Lung microvascular endothelial cell (primary cell): ENCODE measurements at places on chromosomes 2 and 18.
A peak's percentile ranks its signal among the peaks of the same experiment; 100 is the strongest.

- no peak for DNase-seq
Observed at GRCh38 chr2:129055824-129056223, 737.2 kb upstream of the HS6ST1 start.

DNA sequence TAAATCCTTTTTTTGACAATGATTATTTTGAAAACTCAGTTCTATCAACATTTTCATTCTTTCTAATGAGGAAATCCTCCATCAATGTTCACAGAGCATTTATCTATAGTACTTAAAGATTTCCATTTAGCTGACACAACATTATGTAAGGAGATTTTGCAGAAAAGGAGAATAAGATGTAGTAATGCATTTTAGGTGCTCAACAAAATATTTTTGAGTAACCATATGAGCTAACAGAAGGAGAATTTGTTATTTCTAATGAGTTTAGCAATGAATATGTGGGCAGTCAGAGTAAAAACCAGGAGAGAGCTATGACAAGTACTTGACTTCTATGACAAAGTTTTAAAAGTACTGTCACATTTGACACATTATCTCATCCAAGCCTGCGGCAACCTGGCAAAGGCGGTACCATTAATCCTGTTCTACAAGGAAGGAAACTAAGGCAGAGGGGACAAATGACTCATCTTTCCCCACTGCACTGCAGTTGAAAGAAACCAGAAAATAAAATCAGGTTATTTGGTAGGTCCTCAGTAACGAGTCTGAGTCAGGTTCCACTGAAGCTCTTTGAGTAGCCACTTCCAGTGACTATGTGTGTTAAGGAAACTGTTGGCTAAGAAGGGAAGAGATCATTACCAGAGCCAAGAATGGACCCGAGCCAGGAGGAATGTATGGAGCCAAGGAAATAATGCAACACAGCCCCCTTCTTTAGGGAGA, 134.1 kb upstream of the ITGB6 start:
- DNase-seq, result peak; percentile 80

DNA sequence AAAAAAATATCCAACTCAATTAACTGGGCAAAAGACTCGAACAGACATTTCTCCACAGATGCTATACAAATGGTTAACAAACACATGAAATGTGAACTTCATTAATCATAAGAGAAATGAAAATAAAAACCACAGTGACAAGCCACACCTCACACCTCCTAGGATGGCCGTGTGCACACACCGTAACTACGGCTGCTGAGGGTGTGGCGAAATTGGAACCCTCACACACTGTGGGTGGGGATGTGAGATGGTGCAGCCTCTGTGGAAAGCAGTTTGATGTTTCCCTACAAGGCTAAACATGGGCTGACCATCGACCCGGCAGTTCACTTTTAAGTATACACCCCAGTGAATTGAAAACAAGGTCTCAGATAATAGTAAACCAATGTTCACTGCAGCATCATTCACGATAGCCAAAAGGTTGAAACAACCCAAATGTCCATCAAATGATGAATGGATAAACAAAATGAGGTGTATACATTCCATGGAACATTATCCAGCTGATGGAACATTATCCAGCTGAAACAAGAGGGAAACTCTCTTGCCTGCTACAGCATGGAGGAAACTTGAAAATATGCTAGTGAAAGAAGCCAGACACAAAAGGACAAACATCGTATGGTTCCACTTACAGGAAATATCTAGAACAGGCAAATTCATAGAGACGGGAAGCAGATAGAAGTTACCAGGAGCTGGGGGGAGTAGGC, 32.2 kb downstream of the ZAP70 start:
- DNase-seq, result no peak

GRCh38 chr2:42562474-42563144, 5.8 kb upstream of the MTA3 start:
- DNase-seq, result no peak

DNA sequence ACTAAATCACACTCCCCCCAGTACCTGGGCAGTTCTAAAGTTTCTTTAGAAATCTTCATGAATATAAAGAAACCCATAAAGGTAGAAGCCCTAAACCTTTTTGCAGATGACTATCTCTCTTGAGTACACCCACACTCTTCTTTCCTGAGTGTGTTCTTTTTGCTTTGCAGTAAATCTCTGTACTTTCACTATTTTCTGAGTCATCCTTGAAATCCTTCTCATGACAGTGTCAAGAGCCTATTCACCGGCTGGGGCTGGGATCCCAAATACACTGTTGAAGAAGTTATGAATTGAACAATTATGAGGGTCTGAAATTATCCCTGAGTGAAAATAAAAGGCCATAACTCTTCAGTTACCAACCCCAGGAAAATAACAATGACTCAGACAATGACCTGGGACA, 133.9 kb upstream of the CCDC195 start:
- DNase-seq, result no peak

DNA sequence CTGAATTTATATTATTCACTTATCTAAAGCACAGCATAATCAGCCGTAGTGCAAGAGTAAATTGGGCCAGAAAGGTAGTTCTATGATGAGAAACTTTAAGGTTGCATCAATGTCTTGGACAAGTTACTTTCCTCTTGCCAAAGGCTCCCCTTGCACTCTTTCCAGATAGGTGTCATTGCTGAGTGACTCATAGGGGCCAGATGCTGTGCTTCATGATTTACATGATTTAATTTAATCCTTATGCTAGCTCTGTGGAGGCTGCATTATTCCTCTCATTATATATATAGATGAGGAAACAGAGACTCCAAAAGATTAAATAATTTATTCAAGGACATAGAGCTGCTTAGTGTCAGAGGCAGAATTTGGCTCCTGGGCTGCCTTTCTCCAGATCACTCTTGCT, 5.0 kb downstream of the CFAP221 start:
- no peak for DNase-seq

DNA sequence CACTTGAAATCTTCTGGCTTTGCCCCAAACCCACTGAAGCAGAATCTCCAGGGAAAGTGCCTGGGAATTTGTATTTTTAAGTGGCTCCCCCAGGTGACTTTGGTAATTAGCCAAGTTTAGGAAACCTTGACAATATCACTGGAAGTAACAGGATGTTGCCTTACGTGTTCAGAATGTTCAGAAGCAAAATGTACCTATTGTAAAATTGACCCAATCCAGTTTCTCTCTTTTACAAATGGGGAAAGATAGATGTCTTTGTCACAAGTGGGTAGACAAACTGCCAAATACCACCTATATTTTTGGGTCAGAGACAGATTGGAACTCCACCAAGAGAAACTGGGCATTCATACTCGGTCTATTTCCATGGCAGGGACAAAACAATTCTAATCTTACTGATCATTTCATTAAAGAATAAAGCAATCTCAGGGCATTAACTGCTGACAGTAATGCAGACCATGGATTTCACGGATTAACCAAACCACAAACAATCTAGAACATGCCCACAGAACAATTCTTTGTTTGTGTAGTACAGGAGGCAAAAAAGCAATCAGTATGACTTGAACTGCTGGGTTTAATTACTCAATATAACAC, 255.8 kb downstream of the ERBB4 start:
- DNase-seq, result no peak

- no peak for DNase-seq
Observed at GRCh38 chr2:46230115-46230571, 67.1 kb upstream of the EPAS1 start.

DNA sequence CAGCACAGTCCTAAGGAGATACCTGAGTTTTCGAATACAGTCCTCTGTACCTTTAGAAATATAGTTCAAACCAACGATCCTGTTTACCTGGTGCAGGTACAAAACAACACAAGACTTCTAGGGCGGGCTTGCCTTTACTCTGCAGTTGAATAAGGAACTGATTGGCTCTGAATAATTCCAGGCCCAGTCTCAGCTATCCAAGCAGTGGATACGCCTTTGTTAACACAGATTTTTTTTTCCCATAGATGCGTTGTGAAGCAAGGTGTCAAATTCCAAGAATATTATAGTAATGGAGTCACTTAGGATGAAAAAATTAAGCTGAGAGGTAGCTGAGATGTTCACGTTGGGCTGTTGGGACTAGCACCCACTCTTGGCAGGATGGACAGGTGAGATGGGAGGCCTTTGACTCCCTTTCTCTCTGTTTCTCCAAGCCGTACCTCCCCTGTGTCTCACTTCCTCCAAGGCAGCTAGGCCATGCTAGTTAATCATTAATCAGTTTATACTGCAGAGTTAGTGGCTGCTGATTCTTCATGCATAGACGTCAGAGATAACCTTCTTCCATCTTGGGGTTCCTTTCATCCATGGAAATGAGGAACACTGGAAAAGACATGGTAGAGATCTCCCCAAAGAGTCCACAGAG, 380.8 kb upstream of the ACVR2A start:
- DNase-seq, result no peak

- DNase-seq, result no peak
Observed at GRCh38 chr2:104388296-104388695, 465.6 kb upstream of the POU3F3 start.

DNA sequence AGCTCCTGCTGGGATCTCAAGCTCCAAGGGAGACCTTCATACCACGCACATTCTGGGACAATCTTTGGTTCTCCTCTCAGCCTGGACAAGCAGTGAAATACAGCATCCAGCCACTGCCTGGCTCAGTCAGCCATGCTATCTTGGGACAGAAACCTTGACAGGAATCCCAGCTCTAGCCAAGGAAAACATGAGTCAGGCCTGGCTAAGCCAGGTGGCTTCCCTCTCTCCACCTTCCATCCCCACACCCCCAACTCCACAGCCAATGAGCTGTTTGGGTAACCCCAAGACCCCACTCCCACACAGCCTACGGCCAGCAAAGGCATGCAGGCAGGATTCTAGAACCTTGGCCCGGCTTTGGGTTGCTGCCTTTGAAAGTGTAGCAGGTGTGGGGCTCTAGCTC, 64.9 kb downstream of the MCFD2 start:
- DNase-seq, result peak; percentile 80

DNA sequence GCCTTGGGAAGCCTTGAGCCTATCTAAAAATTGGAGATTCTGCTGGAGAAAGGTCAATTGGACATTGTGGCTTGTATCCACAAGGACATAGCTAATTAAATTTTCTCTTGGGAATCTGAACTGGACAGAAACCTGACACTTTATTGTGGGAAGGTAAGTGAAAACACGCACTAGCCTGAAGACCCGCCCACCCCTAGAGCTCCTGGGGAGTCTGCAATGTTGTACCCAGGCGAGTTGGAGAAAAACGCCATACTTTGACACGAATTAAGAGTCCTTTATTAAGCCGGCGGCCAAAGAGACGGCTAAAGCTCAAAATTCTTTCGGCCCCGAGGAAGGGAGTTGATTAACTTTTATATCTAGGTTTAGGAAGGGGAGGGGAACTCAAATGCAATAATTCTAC, 1.2 kb upstream of the ZNF892 start:
- no peak for DNase-seq

DNA sequence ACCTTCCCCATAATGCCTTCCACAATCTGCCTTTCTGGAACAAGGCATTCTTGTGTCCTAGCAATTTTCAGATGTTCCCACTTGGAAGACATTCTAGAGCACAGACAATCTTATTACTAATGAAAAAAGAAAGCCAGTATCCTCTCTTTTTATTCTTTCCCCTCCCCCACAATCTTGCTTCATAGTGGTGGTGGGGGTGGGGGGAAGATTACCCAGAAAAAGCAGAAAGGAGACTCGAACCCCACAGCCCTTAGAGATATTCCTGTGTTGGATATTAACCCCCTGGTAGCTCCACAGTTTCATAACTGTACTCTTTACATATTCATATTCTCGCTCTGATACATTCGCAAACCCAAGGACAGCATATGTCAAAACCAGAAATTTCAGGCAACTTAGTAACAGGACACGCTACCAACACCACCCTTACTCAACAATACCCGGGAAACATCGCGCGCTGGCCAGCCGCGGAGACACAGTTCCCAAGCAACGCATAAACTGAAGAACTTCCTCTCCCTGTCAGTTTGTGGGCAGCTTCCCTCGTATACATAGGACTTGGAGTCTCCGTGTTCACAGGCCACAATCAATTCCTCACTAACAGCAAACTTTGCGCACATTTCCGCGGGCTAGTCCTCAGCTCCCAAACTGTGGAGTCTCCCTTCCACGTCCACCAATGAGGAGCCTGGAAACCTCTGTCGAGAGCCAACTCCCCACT, 793 bp downstream of the NR4A2 start:
- peak; percentile 86 for DNase-seq

DNA sequence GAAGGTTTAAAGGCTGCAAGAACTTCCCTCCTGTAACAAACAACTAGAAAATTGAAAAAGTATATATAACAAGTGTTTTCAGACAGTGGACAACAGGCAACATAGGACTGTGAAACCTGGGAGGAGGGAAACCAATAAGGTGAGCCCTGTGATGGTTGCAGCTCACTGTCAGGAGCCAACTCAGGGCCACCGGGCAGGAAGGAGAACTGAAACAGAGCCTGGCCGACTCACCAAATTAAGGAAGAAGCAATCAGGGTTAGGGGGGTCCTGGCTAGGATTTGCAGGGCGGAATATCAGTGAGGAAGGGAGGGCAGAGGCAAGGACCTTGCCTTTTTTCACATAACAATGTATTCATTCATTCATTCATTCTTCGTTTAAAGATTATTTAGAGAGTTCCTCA, 21.8 kb upstream of the CNRIP1 start:
- DNase-seq, result no peak
